ENCODE measurements at places on chromosomes 12 and 14.

GRCh38 chr12:50387972-50388478, 8.4 kb downstream of the FAM186A start:
- DNase-seq, result no peak

DNA sequence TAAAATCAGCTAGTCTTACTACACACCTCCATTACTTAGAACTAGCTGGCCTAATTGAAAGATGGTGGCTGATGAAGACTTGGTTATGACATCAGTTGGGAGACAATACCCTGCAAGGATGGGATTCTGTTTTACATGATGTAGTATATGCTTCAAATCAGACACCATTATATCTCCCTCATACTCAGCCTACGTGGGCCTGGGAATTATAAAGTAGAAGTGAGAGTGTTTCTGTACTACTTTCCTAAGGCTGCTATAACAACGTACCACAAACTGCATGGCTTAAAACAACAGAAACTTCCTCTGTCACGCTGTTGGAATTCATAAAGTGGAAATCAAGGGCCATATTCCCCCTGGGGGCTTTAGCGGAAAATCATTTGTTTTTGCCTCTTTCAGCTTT, 190.4 kb downstream of the PAH start:
- no peak for DNase-seq

GRCh38 chr12:29559198-29559597, 61.7 kb upstream of the OVCH1 start:
- DNase-seq, result no peak

- no peak for DNase-seq
These were observed 1330.1 kb upstream of the USP15 start for GRCh38 chr12:60930151-60930550.

DNA sequence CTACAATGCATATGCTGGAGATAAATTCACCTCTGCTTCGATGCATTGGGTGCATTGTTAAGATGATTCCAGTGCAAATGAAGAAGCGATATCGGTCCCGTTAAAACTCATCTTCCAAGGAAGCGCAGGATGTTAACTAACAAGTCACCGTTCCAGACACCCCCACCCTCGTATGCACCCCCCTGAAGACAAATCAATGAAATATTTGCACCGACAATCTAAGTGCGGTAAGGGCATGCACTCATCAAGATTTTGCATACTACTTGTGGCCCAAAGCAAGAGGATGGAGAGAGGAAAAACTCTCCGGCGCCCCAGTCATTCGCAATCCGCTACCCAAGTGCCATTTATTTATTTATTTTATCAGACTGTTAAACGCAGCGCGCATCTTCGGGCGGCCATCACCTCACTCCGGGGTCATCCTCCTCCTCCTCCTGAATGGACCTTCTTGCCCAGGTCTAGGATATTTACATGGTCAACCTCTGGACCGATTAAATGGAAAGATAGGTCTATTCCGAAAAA, 1.2 kb downstream of the NOVA1 start:
- DNase-seq, result no peak

GRCh38 chr14:90741682-90741946, 74.6 kb downstream of the TTC7B start:
- no peak for DNase-seq

DNA sequence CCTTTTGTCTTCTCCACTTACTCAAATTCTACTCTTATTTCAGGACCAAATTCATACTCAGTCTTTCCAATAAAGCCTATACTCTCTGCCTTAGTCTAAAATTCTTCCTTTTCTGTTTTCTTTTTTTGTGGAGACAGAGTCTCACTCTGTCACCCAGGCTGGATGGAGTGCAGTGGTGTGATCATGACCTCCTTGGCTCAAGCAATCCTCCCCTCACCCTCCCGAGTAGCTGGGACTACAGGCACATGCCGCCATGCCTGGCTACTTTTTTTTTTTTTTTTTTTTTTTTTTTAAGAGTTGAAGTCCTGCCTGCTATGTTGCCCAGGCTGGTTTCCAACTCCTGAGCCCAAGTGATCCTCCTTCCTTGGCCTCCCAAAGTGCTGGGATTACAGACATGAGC, 11.9 kb downstream of the SRP54 start:
- no peak for DNase-seq

GRCh38 chr14:54344445-54344844, 52.4 kb upstream of the CDKN3 start:
- DNase-seq, result no peak

GRCh38 chr14:59069163-59069854, 119.2 kb upstream of the DAAM1 start:
- DNase-seq, result no peak

- DNase-seq, result no peak
These were observed 45.0 kb downstream of the SLC6A12 start for GRCh38 chr12:168763-169525.
